ENCODE measurements at places on chromosomes 6 and 20.

DNA sequence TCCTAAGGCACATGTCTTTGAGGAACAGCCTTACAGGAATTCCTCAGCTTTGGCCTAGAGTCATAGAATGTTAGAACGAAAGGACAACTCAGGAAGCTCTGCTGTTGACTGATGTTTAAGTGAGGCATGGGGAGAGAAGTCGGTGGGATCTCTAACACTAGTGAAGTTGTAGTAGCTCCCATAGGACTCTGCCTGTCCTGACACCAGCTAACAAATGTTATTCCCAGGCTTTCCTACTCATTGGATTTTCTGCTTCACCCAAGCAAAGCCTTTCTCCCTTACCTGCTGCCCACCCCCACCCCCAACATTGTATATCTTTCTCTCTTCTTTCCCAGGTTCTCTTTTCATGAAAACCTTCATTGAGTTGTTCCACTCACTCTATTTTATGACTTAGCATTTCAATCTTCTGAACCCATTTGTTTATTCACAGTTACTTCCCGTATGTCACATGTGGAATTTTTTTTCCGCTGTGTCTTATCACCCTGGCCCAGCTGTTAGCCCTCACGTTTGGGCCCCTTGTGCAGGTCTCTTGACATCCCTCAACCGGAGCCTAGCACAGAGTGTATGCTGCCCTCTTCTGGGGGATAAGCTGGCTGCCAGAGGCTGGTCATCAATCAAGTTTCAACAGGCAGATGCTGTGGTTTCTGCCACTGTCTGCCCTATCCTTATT is 39.2 kb upstream of the RNF8 start:
- DNase-seq: peak; percentile 75

DNA sequence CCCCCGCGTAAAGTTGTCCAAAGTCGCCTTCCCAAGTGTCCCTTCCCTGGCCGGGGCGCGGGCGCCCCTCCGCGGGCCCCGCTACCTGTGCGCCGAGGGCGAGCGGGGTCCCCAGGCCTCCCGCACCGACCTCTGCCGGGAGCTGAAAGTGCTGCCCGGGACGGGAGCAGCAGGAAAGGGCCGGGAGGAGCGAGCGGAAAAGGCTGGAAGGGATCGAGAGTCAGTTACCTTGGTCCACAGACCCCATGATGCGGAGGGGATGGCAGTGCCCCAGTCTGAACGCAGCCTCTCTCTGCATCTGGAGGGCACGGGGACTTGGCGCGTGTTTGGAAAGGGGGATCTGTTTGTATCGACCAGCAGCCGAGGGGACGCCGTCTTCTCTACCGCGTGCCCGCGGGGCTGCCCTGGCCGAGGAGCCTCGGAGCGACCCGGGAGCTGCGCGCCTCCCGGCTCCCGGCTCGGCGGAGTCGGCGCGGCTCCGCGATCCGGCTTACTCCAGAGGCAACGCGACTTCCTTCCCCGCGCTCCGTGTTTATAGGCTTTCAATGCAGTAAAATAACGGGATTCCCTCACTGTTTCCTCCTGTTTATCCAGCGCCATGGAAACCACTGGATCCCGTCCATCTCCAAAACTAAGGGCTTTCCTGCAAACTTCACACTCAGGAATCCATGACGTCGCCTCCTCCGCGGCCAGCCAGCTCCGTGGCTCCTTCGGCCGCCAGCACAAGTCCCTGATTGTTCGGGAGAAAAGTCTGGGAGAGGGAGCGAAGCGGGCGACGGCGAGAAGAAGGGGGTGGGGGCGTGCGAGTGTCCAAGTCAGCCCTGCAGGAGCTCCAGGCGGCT is 20.0 kb upstream of the NFATC2 start:
- peak; percentile 71 for DNase-seq

GRCh38 chr6:69918813-69919475 is 52.6 kb downstream of the COL19A1 start:
- DNase-seq: no peak

GRCh38 chr20:23161244-23161891 is 75.2 kb upstream of the CD93 start:
- DNase-seq: peak; percentile 89

GRCh38 chr6:130019326-130020072 is 1.1 kb downstream of the L3MBTL3 start:
- DNase-seq: no peak

DNA sequence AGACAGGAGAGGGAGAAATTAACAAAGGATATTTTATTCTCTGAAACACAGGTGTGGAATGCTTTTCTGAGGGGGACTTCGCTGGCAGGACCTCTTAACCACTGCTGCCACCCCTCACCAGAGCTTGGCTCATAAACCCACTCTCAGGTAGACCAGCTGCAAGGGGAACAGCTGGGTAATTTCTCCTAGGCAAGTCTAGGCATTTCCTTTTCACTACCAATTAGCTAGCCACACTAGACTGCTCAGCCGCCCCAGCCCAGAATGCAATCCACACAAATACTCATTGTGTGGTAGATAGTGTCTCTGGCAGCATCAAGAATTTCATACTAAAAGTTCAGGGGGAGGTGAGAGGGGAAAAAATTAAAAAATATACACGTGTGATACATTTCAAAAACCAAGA is 267.6 kb upstream of the ID4 start:
- no peak for DNase-seq

DNA sequence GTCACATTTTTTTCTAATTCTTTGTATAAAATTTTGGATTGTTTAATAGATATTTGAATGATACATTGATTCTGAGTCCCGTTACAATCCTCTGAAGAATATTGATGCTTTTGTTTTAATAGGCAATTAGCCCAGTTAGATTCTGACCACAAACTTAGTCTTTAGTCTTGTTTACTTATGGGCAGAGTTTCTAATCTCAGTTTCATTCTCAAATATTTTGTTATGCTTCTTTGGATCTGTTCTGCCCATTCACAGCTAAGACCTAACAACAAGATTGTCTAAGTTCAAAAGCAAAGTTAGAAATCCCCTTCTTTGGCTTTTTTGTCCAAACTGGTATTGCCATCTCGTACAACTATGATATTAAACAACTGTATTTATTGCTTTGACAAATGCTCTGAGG is 58.0 kb downstream of the TBXT start:
- DNase-seq: no peak

- no peak for DNase-seq
These were observed 26.4 kb upstream of the GCM1 start for GRCh38 chr6:53175027-53175426.

GRCh38 chr6:16800942-16801341 is 39.7 kb upstream of the ATXN1 start:
- peak; percentile 28 for DNase-seq

DNA sequence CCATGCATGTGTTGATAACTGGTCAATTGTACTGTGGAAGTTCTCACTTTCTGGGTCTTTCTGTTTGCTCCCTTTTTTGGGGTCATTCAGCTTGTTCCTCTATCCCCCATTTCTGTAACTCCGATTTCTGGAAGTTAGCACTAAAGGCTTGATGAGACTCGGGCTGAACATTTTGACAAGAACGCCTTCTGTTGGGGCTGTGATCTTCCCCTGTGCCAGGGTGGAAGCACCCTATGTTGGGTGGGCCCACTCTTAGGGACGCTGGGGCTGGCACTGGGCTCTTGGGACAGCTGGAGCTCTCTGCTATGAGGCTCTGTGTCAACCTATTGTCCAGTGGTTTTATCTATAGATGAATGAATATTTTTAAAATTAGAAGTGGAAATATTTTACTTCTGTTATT is 60.1 kb upstream of the FRMD1 start:
- no peak for DNase-seq

DNA sequence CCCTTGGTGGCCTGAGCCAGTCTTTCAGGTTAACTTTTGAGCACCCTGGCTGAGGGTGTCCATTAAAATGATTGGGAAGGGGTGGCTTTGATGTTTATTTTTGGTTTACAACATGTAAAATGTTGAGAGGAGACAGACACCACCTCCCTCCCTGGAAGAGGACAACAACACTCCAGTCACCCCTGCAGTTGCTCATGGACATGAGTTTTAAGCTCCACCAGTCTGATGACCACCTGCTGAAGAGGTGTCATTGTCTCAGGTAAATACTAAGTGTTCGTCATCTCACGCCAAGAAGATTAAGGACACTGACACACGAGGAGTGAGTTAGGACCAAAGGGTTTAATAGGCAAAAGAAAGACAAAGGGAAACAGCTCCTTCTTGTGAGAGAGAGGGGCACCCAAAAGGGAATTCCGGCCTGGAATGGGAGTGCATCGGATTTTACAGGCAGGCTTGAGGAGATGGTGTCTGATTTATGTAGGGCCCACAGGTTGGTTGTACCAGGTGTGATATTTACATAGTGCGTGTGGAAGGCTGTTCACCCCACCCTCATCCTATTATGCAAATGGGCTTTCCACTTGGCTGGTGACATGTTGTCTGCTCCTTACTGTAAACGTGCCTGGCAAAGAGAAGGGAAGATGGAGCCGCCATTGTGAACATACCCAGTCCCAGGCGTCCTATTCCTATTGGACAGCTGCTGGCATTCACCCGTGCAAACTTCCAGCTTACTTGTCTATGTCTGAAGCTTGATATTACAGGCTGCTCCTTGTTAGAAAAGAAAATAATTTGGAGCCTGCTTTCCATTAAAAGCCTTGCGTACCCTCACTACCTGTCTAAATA is 6.6 kb downstream of the HLA-B start:
- no peak for DNase-seq

GRCh38 chr6:110608151-110608550 is 131.7 kb upstream of the SLC22A16 start:
- no peak for DNase-seq

DNA sequence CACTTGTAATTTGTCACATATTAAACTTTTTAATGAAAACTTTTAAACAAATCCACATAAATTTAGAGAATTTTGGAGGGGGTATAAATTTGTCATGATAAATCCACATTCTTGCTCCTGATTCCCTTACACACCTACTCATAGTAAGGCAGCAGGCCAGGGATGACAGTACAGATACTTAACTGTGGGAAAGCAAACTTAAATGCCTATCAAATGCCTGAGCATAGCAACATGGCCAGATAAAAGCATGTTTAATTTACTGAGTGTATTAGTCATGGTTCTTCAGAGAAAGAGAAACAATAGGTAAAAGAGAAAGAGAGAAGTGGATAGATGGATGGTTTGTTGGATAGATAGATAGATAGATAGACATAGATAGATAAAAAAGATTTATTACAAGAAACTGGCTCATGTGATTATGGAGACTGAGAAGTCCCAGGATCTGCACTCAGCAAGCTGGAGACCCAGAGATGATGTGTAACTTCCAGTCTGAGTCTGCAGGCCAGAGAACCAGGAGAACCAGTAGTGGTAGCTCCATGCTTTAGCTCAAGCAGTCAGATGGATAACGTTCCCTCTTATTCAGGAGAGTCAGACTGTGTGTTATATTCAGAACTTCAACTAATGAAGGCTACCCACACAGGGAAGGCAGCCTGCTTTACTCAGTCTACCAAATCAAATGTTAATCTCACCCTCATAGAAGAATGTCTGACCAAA is 15.9 kb upstream of the ADGRF1 start:
- peak; percentile 87 for DNase-seq

DNA sequence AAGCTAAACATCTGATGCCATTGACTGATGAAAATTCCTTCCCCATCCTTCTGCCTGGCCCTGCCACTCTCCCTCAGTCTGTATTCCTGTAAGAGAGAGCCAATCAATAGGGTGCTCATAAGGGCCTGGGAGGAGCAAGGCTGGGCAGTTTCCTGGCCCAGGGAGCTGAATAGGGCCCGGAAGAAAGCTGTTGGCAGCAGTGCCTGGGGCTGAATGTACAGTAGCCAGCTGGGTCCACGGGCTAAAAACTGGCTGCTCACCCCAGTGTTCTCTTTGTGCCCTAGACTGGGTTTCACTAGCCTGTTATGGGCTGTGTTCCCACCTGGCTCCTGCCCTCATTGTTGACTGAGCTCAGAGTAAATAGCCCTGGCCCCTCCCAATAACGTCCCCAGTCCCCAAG is 1.7 kb upstream of the WFDC2 start:
- DNase-seq: no peak

GRCh38 chr20:34037121-34037520 is 43.4 kb downstream of the RALY start:
- DNase-seq: peak; percentile 52

DNA sequence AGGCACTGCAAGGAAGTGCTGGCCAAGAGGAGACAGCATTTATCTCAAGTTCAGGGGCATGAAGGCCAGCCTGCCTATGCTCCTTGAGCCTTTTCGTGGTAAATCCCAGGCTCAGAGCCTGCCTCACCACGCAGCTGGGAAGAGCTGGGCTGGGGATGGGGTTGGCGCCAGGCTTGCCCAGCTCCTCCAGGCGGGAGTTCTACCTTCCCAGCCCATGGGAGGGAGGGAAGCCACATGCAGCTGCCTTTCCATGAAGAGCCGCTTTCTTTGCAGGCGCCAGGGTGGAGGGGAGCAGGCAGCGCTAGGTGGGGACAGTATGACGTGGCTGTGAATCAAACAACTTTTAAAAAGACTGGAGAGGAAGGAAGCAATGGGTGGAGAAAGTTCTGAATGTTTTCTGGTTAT is 19.5 kb upstream of the SIRT5 start:
- no peak for DNase-seq

DNA sequence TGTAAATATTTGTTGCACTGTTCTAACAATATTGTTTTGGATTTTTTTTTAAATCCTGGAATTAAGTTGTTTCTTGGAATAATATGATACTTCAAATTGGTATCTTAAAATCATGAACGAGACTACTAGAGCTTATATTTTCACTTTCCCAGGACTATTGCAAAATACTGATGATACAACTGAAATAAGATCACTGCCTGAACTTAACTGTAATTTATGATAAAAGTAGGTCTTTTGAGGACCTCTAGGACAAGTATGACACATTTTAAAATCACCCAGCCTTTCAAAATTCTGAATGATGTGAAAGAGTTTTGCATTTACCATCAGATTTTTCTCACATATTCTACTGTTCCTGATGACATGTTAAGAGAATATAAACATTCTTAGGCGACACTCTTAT is 8.6 kb upstream of the UBE2J1 start:
- DNase-seq: no peak

DNA sequence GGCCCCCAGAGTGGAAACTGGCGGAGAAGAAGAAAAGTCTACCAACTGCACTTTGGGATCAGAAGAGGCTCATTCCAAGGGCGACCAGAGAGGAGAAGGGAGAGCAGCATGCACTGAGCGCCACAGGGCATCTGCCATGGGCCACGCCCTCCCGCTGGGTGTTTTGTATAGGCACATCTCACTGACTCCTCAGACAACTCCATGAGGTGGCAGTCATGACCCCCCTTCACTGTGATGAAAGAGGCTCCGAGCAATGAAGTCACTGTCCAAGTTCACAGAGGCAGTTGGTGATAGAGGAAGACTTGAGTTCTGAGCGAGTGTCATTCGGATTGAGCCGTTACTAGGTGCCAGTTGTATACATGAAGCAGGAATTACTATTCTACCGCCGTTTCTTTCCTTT is 15.4 kb downstream of the BPIFB1 start:
- no peak for DNase-seq

- no peak for DNase-seq
These were observed 166.0 kb upstream of the SCGN start for GRCh38 chr6:25485821-25486534.

DNA sequence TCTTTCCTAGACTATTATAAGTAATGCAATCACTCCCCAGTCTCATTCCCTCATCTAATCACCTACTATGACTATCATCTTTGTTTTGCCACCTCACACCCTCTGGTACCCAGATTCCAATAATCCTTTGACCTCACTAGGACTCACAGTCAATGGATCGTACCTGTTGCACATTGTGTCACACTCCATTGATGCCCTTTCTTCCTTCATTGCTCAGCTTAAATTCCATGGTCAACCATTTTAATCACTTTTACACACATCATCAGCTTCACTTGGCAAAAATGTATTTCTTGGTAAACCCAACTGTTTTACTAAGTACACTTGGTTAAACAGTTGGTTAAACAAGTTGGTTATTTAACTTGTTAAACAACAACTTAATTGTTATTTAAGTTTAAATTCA is 44.0 kb downstream of the CEP162 start:
- DNase-seq: no peak

- no peak for DNase-seq
These were observed 40.4 kb downstream of the CEBPB start for GRCh38 chr20:50230871-50231560.
